Activated gamma-delta T cell treated with anti-CD3 and anti-CD28 coated beads, Interleukin-2, amount 50 U/mL, for 16 hours (primary cell): ENCODE measurements at places on chromosomes 6 and 20.

DNA sequence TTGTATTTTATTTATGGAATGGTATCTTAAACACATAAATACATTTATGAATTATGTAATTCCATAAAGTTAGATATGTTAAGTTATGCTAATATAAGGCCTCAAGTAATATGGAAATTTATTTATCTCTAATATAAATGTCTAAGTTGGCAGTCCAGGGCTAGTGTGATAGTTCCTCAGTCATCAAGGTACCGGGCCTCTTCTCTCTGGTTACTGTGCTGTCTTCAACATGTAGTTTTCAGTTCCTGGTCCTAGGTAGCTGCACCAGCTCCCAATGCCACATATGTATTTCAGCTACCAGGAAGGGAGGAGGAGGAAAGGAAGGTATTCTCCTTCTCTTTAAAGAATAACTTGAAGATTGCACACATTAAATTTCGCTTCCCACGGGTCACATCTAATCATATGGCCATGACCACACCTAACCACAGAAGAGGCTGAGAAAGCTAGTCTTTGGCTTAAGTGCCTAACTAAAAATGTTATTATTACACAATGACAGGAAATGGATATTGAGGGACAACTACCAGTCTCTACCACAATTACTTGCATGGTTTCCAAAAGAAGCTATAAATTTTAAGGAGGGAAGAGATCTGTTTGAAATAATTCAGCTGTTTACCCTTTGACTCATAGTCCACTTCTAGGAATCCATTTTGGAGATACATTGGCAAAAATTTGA is 68.6 kb downstream of the BCKDHB start:
- no peak for DNase-seq

- DNase-seq, result no peak
Observed at GRCh38 chr6:43129434-43130194, 41.5 kb upstream of the SRF start.

GRCh38 chr6:140909625-140910024 is 1223.1 kb upstream of the GJE1 start:
- DNase-seq, result no peak

DNA sequence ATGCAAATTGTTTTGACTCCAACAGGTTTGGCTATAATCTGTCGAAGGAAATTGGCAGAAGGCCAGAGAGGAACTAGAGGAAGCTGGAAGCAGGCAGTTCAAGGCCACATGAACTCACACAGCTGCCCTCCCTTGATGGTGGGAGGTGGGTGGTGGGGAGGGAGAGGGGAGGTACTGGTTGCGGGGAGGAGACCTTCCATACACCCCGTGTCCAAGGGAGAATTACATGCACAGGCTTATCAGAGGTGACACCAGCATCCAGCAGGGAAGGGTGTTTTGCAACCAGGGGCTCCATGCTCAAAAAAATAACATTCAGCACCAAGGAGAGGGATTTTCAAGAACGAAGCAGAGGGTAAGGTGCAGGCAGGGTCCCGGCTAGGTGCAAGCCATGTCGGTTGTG is 9.1 kb downstream of the PRND start:
- no peak for DNase-seq

- no peak for DNase-seq
Observed at GRCh38 chr20:52665441-52665840, 306.7 kb upstream of the TSHZ2 start.

- DNase-seq, result no peak
Observed at GRCh38 chr6:3384241-3385143, 72.4 kb downstream of the SLC22A23 start.

DNA sequence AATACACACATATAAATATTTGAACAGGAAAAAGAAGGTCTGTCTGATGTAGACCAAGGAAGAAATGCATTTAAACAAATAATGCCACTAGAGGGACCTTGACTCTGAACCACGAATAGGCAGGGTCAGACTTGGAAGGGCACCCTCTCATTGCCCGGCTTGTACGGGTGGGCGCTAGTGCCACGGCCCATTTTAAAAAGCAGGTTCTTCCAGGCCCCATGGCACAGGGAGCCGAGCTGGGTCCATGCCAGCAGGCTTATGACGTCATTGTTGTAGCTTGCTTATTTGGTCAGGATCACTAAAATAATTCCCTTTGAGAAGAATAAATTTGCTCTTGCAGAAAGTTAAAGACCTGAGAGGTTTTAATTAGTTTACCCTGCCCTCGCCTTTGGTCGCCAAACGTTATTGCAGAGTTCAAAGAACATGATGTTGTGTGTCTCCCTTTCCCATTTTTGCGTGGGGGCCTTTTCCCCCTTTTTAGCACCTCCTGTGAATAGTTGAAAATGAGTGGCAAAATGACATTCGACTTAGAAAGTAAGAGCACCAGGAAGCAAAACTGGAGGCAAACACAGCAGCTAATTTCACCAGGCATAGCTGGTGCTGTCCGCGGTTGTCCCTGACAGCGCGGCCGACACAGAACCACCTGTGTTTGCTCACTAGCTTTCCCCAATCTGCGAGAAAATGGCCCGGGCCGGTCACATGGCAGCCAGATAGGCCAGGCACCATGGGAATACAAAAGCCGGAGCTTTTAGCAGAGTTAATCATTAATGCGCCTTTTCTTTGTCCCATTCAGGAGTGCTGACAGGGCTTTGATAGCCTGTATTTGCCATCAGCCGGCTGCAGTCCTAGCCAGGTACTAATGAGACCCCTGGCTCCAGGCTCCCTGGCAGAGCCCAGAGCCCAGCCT is 93.8 kb downstream of the FOXA2 start:
- DNase-seq, result no peak

GRCh38 chr20:61619751-61620150 is 367.7 kb downstream of the CDH4 start:
- no peak for DNase-seq

GRCh38 chr20:57384486-57384885 is 6.7 kb upstream of the RBM38 start:
- DNase-seq, result no peak

- no peak for DNase-seq
Observed at GRCh38 chr6:133809406-133809805, 79.5 kb upstream of the TCF21 start.

DNA sequence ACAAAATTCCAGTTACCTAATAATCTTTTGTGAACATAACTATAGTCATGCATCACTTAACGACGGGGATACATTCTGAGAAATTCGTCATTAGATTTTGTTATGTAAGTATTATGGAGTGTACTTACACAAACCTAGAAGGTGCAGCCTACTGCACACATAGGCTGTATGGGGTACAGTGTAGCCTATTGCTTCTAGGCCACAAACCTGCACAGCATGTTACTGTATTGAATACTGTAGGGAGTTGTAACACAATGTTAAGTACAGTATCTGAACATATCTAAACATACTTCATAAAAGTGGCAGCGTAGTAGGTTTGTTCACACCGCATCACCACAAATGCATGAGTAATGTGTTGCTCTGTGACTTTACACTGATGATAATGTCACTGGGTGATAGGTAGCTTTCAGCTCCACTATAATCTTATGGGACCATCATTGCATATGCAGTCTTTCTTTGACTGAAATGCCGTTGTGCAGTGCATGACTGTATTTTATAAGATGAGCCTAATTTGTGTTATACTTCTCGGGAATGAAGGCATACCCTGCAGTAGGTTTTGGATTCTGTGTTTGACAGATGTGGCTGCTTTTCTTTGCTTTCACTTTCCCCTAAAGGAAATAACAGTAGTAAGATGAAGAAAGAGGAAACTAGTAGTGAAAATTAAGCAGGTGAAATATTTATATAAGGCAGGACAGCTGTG is 365.6 kb downstream of the FARS2 start:
- no peak for DNase-seq

GRCh38 chr6:56102216-56102615 is 145.2 kb downstream of the COL21A1 start:
- DNase-seq, result no peak
